ENCODE measurements at places on chromosomes 4 and X. TPM values are rescaled to one million over a fixed set of nuclear protein-coding genes. Genes with fewer than 3 reads are reported as not detected.

GRCh38 chr4:147965056-147965455 is 233.2 kb downstream of the ARHGAP10 start:
- no peak for DNase-seq

DNA sequence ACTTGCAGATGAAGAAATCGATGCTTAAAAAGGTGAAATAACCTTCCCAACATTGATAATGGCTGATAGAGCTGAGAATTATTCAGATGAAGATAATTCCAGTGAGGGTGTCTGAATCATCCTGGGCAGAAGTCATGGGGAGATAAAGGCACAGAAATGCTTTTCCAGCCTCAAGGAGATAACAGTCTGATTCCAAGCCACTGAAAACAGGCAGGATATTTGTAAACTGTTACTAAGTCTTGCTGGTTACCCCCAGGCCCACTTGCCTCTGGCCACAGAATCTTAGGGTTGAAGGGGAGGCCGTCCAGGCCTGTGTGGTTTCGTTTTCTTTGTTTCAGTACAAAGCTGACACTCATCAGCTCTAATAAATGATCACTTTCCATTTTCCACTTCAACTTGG is 158.5 kb downstream of the SH3KBP1 start:
- DNase-seq, result no peak

GRCh38 chr4:184156163-184156920 is 61.3 kb downstream of the ENPP6 start:
- DNase-seq, result no peak

Gene RTL9
- not detected for total RNA-seq
